ENCODE measurements at places on chromosomes 11 and 22. TPM values are rescaled to one million over a fixed set of nuclear protein-coding genes. Genes with fewer than 3 reads are reported as not detected.

The CALCB gene
- not detected for total RNA-seq

The UBQLN3 gene
- total RNA-seq = not detected

The TCIRG1 gene
- total RNA-seq = 44.5 TPM

The MPZL3 gene
- total RNA-seq = 0.67 TPM

The XKR3 gene
- not detected for total RNA-seq

The APOL1 gene
- total RNA-seq = 53.7 TPM

The RFPL3 gene
- total RNA-seq = not detected

The TPBGL gene
- total RNA-seq = not detected

The MAJIN gene
- not detected for total RNA-seq

The CALCA gene
- not detected for total RNA-seq

The OR52N4 gene
- total RNA-seq = not detected

Measured in gastroesophageal sphincter (tissue), 4 donors.